ENCODE measurements at places on chromosomes 3 and 15.
A peak's percentile ranks its signal among the peaks of the same experiment; 100 is the strongest.

DNA sequence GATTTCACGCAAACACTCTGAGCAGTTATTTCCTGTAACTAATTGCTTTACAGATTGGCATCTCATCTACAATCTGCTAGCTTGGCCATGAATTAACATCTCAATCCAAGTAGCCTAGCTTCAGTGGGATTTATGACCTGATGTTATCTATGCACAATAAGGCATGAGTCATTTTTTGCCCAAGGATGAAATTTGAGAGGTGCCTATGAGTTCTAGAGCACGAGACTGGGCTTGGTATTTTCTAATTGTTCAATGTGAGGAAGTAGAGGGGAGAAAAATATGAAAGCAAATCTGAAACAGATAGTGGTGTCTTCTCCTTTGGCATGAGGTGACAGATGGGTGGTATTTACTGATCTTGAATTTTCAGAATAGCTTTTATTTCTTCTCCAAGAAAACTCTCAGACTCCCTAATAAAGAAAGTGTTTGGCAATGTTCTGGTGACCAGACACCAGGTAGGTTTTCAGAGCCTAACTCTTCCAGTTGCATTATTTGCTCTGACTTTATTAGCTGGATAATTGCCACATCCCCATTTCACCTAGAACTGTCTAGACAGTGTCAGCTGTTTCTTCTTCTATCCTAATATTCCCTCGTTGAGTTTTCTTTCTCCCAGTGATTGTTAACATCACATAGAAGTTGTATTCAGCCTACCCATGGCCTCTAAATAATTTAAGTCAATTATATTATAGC, 301.0 kb upstream of the UMPS start:
- DNase-seq: no peak

GRCh38 chr3:152754303-152754702, 80.6 kb upstream of the P2RY1 start:
- no peak for DNase-seq

DNA sequence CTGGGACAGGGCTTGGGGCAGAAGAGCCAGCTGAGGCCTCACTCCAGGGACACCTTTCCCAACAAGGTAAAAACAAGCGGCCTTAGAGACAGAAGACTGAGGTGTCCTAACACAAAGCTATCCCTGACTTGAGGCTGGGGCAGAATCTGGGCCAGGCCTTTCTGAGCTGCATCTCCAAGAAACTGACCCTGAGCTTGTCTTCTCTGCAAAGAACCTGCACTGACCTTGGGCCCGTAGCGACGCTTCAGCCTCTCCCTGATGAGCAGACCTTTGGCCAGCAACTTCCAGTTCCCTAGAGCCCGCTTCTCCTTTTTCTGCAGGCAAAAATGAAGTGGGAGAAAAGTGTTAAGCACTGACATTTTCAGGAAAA, 22.2 kb downstream of the TMEM43 start:
- DNase-seq: no peak

DNA sequence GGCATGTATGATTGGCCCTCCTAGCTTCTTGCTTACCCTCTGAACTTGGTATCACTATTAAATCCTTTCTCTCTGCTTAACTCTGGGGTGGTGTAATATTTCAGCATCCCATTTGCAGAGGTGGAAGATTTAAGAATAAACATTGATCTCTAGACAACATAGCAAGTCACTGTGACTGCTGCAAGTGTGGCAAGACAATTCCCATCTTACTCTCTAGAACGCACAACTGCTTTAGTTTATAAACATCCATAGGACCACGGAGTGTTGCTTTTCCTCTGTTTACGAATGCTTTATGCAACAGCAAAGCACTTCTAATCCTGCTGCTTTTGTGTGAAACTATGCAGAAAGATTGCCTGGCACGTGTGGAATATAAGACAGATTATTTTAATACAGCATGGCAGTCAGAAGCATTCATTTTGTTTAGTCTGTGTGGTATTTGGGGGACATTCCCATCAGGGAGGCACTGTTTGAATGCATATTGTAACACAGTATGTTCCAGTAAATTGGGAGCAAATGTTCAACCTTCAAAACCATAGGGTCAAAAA, 338.9 kb upstream of the TMCO5A start:
- no peak for DNase-seq

DNA sequence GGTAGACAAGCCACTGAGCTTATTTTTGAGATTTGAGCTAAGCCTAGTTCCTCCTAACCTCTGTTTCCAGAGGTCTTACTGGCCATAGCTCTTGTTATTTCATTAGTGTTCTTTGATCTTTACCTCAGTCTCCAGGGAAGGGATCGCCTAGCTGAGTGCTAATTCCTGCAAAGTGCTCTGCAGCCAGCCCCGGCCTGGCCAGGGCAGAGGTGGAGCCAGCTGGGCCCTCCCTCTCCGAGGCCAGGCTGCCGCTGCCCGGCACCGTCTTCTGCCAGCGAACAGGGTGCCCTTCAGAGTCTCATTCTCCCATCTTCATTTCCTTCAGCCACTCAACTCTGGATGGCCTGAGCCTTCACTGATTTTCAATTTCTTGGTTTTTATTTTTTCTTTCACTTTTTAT, 19.7 kb downstream of the FAN1 start:
- peak; percentile 82 for DNase-seq

- DNase-seq: no peak
Measured at GRCh38 chr3:70702132-70702531, 389.7 kb upstream of the MDFIC2 start.

GRCh38 chr15:32794973-32795372, 77.2 kb downstream of the GREM1 start:
- no peak for DNase-seq

- no peak for DNase-seq
Measured at GRCh38 chr3:109743981-109744380, 406.6 kb upstream of the DPPA4 start.

GRCh38 chr3:4271834-4272233, 31.3 kb upstream of the SETMAR start:
- DNase-seq: no peak

- DNase-seq: no peak
Measured at GRCh38 chr15:39888243-39888642, 31.8 kb downstream of the GPR176 start.

DNA sequence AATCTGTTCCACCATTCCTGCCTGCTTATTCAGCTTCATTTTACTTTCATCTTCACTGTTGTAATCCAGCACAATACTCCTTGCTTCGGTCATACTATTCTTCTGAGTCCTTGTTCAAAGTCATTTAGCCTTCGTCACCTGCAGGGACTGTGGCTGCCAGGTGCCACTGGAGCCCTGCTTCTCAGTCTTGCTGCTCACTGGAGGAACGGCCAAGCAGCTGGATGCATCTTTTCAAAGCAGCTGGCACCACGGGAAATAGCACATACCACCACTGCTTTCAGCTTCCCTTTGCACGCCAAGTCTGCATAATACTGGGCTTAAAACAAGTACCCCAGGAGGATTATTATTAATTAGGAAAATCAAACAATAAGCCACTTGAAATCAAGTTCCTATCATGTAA, 287.6 kb downstream of the BCHE start:
- DNase-seq: no peak

All from head of caudate nucleus (tissue), 42 donors.